NCI-H510A (cell line): ENCODE measurements at places on chromosomes 2 and 18.

DNA sequence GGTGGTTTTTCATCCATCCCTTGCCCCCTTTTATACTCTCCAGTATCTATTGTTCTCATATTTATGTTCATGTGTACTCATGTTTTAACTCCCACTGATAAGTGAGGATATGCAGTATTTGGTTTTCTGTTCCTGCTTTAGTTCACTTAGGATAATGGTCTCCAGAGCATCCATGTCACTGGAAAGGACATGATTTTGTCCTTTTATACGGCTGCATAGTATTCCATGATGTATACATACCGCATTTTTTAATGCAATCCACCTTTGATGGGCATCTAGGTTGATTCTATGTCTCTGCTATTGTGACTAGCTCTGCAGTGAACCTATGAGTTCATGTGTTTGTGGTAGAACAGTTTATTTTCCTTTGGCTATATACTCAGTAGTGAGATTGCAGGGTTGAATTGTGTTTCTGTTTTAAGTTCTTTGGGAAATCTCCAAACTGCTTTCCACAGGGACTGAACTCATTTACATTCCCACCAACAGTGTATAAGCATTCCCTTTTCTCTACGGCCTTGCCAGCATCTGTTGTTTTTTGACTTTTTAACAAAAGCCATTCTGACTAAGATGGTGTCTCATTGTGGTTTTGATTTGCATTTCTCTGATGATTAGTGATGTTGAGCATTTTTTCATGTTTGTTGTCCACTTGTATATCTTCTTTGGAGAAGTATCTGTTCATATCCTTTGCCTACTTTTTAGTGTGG, 420.2 kb downstream of the THSD7B start:
- DNase-seq = no peak

DNA sequence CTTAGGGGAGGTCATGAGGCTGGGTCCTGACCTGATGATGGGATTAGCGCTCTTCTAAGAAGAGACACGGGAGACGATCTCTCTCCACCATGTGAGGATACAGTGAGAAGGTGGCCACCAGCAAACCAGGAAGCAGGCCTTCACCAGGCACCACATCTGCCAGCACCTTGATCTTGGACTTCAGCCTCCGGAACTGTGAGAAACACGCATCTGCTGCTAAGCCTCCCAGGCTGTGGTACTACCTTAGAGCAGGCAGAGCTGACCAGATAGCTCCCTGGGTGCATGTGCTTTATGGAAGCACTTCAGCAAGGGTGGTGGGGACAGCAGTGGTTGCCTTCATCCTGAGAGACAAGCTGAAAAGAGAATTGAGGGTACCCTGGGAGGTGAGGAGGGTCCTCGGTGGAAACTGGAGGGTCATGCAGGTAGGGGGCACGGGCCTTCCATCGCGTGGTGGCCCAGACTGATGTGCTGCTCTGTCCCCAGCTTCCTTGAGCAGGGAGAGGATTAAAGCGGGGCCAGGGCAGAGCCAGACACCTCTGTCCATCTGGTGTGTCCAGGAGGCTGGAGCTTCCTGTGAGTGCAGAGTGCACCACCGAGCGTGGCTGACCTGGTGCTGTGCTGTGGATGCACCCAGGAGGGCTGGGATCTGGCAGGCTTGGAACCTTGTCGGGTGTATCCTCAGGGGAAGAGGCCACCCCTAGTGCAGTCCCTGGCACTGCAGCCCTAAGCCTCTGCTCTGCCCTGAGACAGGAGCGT, 42.9 kb upstream of the HS6ST1 start:
- no peak for DNase-seq

DNA sequence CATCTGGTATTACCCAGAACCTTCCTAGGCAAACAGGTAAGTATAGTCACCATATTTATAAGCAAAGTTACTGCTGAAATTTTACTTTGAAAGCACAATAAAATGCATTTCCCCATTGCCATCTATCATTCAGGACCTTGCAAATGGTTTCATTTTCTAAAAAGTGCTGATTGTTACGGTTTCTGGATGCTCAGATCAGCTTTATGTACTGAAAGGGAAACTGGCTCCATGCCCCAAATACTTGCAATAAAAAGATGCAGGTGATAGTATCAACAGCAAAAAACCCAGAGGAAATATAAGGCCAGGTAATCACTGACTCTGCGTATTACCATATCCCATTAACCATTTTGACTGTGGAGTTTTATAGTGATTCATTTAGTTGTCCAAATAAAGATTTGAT, 1150.7 kb upstream of the CRIM1 start:
- no peak for DNase-seq

DNA sequence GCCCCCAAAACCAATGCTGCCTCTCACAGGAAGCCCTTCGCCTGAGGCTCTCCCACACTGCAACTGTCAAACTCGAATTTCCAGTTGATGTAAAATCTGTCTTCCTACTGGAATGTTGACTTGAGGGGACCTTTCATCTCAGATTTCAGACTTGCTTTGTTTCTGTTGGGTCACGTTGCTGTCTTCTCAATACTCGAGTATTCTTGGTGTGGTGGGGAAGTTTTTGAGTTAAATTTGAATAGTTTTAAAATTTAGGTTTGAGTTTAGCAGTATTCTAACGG, 50.8 kb downstream of the AGAP1 start:
- DNase-seq = no peak

DNA sequence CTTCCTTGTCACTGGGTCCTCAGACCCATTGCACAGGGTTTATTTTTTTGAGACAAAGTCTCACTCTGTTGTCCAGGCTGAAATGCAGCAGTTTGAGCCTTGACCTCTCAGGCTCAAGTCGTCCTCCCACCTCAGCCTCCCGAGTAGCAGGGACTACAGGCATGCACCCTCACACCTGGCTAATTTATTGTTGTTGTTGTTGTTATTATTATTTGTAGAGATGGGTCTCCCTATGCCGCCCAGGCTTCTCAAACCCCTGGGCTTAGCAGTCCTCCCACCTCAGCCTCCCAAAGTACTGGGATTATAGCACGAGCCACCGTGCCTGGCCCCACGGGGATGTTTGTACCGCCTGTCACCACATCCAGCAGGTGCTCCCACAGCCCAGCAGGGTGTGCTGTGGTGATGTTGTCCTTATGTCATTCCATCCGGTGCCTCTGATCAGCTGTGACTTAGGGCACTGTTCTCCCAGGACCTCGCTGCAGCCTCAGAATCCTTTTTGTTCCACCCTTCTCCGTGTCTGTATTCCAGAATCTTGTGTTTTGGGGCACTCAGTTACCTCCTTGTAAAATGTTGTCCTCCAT, 182.3 kb downstream of the INO80D start:
- peak; percentile 16 for DNase-seq

- DNase-seq = no peak
Observed at GRCh38 chr2:84741182-84741822, 139.6 kb downstream of the TRABD2A start.

DNA sequence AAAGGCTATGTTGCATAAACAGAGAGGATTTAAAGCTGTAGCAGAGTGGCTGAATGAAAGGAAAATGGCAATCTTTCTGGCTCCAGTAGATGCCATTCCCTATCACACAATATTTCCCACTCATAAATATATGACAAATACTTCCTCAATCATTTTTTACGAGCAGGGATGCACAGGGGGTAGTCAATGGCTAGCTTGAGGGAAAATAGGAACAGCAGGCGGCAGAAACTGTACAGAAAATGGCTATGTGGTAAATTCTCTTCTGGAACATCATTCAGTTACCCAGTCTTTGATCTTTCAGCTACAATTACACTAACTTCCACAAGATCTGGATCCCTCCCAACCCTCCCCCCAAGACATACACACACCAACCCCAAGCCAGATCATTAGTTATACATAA, 127.2 kb downstream of the OLA1 start:
- DNase-seq = no peak

DNA sequence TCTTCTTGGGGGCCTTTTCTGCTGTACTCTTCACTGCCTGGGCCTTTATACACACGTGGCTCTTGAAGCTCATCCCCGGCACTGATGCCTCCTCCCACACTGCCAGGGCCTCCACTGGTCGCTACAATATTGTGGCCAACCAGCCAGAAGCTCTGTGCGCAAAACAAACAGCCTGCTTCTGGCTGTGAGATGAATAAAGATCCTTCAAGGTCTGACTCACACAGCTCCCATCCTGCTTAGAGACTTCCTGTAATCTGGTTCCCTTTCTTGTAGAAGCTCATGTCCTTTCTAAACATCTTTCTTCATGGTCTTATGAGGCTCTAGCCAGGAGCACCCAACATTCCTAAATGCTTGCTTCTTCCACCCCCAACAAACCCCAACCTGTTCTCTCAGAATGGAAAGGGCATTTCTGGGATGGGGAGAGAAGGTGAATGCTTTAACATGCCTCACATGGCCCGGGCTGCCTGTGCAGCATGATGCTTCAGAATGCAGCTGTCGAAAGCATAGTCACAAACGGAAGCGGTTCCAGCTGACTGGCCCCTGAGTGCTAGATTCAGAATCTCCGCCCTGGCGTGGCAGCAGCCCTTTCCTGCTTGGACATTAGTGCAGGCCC, 24.6 kb downstream of the NRP2 start:
- DNase-seq = peak; percentile 56

- no peak for DNase-seq
Observed at GRCh38 chr2:75226617-75227016, 27.3 kb upstream of the TACR1 start.

DNA sequence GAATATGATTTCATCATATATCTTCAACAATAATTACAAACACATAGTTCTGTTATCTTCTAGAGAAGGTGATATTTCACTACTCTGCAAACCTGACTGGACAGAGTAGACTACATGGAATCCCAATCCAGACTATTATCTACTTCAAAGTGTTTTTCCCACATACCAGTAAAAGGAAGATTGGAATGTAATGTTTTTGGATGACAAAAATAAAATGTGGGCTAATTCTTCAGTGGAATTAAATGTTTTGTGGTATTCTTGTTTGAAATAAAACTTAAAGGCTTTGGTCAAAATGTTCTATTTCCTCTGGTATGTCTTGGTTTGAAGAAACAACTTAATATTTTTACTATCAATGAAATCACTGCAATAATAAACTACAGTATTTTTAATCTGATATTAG, 22.1 kb downstream of the COL5A2 start:
- no peak for DNase-seq

DNA sequence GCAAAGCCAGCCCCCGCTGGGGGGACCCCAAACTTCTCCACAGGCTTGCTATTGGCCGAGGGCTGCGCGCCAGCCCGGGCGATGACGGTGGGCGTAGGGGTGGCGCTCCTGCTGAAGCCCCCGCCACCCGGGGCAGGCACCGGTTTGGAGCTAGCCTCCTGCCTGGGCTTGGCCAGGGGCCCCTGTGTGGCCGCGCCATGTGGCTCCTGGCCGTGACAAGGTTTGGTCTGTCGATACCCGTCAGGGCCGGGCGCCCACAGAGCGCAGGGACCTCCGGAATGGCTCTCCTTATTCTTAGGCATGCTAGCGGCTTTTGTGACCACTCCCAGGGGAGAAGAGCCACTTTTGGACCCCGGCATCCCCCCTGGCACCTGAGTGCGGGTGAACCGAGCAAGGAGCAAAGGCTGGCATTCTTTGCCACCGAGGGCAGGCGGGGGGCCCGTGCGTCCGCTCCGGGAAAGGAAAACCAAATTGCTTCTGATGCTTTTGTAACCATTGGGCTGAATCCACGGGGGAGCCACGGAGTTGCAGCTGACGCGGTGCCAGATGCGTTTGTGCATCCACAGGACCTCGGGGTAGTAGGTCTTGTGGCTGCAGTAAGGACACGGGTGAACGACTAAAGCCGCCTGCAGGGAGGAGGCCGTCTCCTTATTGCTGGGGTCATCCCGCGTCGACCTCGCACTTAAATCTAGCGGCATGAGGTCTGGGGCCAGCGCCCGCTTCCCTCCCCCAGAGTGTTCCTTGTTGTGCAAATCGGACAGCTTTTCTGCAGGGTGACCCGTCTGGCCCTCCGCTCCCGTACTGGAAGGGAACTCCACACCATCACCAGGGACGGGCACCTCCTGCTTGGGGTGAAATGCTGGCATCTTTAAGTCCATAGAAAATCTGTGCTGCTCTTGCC, 115.6 kb downstream of the ZNF516 start:
- DNase-seq = no peak
